ENCODE measurements at places on chromosomes 6 and 20.
A peak's percentile ranks its signal among the peaks of the same experiment; 100 is the strongest.

DNA sequence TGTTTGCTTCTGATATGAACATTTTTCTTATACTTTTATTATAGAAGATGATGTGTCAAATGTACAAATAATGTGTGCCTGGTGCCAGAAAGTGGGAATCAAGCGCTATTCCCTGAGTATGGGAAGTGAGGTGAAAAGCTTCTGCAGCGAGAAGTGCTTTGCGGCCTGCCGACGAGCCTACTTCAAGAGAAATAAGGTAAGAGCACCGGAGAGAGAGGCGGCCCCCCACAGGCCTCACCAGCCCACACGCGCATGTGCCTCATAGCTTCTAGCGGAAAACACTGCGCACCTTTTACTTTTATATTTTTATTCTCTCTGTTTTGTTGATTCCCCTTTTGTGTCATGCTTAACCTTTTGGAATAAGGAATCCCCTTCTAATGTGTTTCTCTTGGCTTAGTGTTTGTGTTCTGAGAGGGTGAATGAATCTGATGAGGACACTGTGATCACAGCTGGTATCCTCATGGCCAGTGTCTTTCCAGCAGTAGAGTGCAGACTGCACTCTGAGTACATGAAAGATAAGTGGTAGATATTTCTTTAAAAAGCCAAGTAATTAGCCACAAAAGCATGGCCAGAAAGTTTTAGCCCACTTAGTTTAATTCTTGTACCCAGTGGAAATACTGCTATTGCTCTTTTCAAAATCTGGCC is 43.6 kb downstream of the SOBP start:
- DNase-seq = no peak

GRCh38 chr6:81843302-81843701 is 90.8 kb upstream of the TENT5A start:
- no peak for DNase-seq

GRCh38 chr20:46994341-46994740 is 99.7 kb downstream of the EYA2 start:
- peak; percentile 84 for DNase-seq

DNA sequence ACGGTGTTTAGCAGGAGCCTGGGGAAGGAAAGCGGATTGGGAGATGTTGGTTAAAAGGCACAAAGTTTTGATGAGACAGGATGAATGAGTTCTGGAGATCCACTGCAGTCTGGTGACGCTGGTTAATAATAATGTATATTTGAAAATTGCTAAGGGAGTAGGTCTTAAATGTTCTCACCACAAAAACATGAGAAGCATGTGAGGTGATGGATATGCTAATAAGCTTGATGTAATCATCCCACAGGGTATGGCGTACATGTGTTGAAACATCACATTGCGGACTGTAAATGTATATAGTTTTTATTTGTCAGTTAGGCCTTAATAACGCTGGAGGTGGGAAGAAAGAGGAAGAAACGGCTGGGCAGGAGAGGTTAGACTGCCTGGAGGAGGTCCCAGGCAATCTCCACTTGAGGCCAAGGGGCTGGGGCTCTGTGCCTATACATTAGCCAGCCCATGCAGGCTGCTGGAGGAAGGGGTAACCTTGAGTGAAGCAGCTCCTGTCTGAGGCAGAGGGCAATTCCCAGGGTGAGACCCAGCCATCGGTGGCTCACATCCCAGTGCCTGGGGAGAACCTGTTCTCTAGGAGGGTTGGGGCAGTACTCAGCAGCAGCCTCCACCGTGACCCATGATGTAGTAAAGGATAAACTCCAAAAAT is 188.2 kb upstream of the QKI start:
- DNase-seq = no peak

- no peak for DNase-seq
Observed at GRCh38 chr20:38336726-38337125, 9.6 kb upstream of the LBP start.

DNA sequence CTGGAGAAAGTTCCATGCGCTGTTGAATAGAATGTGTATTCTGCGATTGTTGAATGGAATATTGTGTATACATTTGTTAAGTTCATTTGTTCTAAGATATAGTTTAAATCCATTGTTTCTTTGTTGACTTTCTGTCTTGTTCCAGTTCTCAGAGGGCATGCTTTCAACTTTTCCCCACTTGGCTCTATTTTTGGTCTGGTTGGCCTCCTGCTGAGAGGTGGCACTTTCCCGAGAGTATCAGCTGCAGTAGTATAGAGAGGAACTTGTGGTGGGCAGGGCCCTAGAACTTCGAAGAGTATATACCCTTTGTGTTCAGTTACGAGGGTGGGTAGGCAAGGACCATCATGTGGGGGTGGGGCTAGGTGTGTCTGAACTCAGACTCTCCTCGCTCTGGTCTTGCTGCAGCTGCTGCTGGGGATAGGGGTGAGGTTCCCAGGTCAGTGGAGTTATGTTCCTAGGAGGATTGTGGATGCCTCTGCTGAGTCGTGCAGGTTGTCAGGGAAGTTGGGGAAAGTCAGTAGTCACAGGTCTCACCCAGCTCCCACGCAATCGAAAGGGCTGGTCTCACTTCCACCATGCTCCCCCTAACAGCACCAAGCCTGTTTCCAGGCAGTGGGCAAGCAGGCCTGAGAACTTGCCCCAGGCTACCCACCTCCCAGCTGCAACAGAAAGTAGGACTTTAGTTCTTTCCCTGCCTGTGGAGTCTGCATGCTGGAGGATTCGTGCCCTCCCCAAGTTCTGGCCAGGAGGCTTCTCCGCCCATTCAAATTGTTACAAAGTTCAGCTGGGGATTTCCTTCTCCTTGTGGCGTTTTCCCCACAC is 118.9 kb upstream of the SSTR4 start:
- no peak for DNase-seq

DNA sequence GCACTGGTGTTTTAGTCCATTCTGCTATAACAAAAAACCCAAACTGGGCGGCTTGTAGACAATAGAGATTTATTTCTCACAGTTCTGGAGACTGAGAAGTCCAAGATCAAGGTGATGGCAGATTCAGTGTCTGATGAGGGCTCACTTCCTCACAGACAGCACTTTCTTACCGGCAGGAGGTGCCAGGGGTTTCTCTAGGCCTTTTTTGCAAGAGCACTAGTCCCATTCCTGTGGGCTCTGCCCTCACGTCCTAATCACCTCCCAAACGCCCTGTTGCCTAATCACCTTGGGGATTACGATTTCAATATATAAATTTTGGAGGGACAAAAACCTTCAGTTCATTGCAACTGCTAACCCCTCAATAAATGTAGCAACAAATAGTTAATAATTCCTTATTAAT is 140.0 kb upstream of the SGK1 start:
- DNase-seq = no peak

GRCh38 chr6:87590990-87591389 is 1.1 kb downstream of the ORC3 start:
- DNase-seq = no peak

DNA sequence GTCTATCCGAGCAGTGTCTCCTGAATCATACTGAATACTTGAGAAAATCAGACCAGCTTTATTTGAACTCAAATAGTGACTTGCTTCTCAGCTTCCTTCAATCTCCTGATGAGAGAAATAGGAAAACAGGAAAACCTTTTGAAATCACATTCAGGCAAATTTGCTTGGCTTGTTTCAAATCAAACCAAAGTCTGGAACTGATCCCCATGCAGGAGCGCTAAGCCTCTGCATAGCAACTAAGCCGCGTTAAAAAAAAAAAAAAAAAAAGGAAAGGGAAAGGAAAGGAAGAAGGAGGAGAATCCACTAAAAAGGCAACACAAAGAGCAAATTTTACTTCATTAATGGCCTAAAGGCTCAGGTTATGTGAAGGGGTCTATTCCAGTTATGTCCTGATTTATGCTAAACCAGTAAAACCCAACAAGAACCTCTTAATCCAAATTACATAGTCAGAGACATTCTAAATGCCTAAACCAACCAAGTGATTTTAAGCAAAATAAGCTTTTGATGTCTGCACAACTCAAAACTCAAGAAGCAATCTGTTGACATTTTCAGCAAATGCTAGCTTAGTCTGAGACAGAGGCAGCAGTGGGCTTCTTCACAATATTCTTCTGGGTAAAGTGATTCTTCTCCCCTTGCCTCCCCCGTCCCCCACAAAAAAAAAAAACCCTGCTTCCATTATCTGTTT is 112.5 kb downstream of the SOBP start:
- no peak for DNase-seq

GRCh38 chr20:57795342-57795697 is 85.5 kb upstream of the PMEPA1 start:
- DNase-seq = no peak

Data from activated CD4-positive, alpha-beta T cell treated with anti-CD3 and anti-CD28 coated beads for 36 hours (primary cell).